NCI-H1417 treated with DMSO at 0.1 percent for 48 hours (cell line): ENCODE measurements at places on chromosomes 7 and 10.

DNA sequence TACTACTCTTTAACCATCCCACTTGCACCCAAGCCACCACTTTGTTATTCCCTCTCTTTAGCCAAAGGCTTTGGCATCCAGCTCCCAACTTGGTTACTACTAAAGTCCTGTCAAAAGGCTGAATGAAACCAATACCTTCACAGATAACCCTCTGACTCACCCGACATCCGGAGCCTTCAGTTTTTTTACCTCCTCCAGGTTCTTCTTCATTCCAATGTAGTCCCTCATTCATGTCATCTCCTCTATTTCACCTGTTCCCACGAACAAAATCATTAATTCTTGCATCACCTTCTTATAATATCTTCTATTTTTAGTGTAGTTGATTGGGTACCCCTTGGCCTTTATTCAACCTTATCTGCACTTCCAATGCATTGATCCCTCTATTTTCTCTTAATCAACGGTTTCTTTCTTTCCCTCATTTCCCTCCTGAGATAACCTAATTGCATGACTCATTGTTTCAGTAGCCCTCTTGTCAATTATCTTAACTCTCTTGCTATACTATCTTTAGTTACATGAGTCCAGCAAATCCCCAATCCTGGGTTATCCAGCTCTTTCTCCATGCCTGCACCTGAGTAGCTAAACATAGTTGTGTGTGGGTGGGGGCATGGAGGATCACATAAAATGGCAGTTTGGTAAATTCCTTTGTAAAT lies 87.2 kb upstream of the COL1A2 start:
- no peak for DNase-seq

GRCh38 chr10:67819768-67820204 lies 18.2 kb downstream of the DNAJC12 start:
- no peak for DNase-seq

DNA sequence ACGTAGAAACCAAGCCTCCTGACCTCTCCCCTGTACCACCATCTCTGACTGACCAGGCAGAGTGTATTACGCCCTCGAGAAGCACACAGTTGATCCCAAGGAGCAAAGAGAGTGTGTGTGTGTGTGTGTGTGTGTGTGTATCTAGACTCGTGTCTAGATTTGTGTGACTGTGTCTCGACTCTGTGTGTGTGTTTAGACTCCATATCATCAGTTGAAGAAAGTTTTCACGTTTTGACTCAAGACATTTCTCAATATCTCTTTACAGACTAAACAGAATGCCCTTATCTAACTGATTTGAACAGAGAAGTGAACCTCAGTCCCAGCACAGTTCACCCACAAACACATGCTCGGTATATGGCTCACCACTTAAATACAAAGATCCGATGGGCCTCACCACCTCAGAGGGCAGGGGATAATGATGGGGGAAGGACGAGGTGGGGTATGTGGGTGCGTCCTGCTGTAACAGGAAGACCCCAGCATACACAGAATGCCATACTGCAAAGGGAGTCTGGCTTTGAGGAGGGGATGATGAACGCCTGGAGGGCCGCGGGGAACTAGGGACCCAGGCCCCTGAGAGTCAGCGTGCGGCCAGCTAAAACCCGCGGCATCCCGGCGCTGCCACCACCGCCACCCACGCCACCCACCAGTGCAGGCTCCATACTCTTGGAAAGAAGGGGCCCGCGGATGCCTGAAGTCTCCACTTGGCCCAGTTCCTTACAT lies 780 bp downstream of the ALDH18A1 start:
- DNase-seq = no peak

DNA sequence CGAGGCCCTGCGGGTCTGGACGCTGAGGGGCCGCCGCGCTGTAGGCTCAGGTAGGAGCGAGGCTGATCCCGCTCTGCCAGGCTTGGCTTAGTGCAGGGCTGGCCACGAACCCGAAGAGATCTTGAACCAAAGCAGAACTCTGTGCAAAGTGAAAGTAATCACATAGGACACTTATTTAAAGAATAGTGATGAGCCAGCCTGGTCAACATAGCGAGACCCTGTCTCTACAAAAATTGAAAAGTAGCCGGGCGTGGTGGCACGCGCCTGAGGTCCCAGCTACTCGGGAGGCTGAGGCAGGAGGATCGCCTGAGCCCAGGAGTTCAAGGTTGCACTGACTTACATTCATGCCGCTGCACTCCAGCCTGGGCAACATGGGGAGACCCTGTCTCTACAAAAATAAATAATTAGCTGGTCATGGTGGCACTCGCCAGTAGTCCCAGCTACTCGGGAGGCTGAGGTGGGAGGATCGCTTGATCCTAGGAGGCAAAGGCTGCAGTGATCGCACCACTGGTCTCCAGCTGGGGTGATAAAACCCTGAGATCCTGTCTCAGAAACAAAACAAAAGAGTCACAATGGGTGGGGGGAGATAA lies 541 bp downstream of the ZSCAN25 start:
- no peak for DNase-seq

- no peak for DNase-seq
Measured at GRCh38 chr10:87694011-87694794, 34.5 kb downstream of the PAPSS2 start.

- no peak for DNase-seq
Measured at GRCh38 chr10:89206402-89207180, 526 bp downstream of the CH25H start.

GRCh38 chr7:5525271-5526099 lies 101.9 kb upstream of the TNRC18 start:
- no peak for DNase-seq

DNA sequence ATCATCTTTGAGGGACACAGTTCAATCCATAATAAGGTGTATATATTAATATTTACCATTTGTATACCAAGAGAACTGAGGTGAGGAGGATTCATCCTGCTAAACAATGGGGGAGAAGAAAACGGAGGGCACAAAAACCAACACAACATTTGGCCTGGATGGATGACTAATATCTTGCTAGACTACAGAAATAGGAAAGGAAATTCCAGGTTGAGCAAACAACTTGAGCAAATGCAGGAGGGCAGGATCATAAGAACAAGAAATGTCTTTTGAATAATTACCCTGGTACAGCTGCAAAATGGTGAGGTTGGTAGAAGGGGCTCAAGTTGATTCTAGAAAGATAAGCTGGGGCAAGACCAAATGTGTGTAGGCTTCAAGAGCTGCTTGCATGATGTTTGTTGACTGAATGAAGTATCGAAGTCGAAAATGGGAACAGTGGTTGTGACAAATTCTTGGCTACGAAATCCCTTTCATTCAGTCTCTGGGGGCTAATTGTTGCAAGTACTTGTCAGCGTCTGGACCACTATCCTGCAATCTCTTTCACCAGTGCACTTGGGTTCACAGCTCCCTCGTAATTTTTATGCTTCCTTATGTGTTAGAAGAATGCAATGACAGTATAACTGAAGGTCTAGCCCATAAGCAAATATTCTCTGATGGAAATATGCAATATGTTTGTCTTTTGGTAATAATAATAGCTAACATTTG lies 176.2 kb downstream of the PTEN start:
- DNase-seq = no peak

DNA sequence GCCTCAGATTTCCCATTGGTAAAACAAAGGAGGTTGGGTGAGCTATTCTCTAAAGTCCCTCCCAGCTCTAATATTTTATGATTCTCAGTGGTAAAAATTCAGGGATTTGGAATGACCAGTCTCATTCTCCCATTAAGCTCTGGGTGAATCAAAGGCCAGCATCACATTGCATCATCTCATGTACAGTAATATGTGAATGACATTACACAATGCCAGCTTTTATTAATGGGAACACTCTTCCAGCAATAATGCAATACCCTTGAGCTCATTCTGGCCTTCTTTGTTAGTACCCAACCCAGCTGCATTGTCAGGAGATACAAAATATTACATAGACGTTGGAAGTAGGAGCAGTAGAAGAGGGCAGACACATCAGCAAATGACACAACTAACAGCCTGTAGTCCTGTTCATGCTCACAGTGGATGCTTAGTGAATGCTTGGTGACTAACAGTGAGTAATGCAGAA lies 100.0 kb upstream of the EGR2 start:
- DNase-seq = no peak

DNA sequence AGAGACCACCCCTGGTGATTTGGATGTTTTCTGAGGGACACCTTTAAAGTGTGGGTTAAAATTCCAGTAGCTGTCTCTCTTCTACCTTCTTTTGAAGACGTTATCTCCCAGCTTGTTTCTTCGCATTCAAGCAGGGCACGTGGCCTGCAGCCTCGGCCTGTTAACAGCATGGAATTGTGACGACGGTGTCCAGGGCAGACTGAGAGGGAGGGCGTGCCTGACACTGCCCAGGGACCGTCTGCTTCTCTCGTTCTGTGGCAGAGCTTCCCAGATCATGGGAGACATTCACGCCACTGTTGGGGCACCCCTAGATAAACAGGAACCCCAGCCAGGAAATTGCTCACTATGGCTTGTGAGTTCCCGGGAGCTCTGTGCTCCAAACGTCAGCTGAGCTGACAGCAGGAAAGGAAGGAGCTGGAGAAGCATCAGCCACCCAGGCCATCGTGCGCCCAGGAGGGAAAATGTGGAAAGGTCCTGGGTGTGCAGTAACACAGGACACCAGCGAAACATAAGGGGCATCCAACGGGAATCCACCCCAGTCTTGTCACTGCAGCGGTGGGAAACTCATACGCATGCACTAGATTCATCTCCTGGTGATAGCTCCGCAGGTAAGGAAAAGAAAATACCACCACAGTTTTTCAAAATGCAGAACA lies 41.1 kb upstream of the RBM33 start:
- no peak for DNase-seq

DNA sequence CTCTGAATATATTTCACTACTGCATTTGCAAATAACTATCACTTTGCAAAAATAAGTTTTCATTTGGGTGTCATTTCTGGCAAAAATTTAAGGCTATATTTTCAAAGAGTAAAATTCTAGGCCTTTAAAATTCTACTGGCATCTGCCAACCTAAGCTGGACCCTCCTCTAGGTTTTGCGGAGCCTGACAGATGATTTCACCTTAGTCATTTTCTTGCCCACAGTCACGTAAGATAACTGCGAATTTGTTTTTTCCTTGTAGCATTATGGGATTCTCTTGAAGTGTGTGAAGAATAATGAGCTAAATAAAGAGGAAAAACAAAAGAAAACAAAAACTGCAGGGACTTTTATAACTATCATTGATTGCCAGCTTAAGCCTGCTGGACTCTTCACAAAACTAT lies 7.8 kb downstream of the MEOX2 start:
- DNase-seq = no peak

DNA sequence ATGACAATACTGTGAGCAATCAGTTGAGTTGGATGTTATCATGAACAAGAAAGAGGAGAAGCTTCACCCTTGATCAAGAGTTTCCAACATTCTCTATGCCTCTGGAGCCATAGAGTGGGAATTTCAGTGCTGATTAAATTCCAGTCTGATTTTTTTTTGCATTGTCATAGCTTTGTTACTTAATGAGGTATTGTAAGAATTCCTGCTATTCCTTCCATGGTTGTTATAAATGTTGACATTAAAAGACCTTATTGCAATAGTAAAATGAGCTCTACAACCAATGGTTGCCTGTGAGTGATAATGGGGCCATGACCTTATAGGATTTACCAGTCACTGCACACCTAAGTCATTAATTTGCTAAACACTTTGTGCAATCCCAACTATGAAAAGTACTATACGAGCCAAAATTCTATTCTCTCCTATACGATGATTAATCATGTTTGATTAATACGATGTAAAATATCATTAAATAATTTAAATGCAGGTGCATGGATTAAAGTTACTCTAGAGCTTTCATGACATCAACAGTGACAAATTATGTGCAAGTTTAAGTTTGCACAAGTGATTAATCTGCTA lies 353.2 kb upstream of the KLF6 start:
- no peak for DNase-seq

GRCh38 chr10:31318382-31318853 lies 598 bp upstream of the ZEB1 start:
- no peak for DNase-seq

- no peak for DNase-seq
Measured at GRCh38 chr7:97772045-97772901, 40.4 kb downstream of the TAC1 start.

GRCh38 chr7:47551668-47552440 lies 30.1 kb downstream of the TNS3 start:
- DNase-seq = no peak

DNA sequence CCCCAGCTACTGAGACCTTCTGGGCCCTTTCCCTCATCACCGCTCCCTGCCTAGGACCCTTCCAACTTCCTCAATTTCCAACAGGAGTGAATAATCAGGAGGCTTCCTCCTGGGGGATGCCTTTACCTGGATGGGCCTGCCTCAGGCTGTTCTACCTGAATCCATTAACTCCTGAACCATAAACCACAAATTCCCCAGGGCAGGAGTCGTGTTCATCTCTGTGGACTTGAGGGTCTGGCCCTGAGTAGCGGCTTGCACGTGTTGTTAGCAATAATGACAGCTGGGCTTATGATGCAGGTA lies 105.1 kb upstream of the GPR26 start:
- DNase-seq = no peak

DNA sequence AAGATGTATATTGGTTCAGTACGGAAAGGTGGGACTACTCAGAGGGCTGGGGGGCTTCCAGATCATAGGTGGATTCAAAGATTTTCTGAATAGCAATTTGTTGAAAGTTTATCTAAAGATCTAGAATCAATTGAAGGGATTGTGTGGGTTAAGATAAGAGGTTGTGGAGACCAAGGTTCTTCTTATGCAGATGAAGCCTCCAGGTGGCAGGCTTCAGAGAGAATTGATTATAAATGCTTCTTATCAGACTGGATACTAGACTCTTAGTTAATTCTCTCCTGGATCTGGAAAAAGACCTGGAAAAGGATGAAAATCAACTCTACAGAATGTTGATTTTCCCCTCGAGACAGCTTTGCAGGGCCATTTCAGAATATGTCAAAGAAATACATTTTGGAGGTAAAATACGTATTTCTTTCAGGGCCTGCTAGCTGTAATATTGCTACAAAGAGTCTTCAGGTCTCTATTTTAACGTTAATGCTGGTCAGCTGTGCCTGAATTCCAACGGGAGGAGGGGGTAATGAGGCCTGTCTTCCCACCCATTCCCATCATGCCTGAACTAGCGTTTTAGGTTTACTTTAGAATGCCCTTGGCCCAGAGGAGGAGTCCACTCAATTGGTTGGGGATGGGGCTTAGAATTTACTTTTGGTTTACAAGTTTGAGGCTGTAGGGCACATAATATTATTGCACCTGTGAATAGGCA lies 12.8 kb upstream of the GPR15LG start:
- no peak for DNase-seq

DNA sequence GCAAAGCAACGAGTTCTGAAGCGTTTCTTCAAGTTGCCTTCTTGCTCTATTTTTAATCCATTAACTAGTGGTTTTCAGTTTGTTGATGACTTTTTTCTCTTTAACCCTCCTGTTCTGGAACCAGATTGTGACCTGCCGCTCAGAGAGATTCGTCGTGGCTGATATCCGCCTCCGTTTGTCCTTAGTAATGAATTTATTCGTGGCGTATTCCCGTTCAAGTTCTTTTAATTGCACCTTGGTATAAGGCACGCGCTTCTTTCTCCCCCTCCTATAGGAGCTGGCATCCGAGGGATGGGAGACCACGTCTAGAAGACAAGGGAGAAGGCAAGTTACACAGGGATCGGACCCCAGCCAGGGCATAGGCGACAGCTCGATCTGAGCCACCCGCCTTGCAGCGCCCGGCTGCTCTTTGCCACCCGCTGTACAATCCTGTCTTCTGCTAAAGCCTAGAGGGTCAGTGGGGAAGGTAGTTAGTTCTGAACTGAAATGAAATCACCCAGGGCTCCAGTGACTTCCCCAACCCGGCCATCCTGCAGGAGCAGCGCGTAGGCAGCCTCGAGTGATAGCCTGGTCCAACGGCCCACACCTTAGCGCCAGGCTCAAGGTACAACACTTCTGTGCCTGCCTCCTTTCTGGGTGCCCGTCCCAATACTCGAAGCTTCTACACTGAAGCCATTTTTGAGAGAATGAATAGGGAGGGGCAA lies 1.6 kb downstream of the HOXA13 start:
- DNase-seq = no peak

- no peak for DNase-seq
Measured at GRCh38 chr7:5397736-5398135, 25.9 kb downstream of the TNRC18 start.
